Cerebellar nuclear complex (tissue), 1 donor: ENCODE measurements at places on chromosomes 6 and 20.
A peak's percentile ranks its signal among the peaks of the same experiment; 100 is the strongest.

- DNase-seq = no peak
These were observed 520.2 kb downstream of the DOK5 start for GRCh38 chr20:54995553-54995952.

DNA sequence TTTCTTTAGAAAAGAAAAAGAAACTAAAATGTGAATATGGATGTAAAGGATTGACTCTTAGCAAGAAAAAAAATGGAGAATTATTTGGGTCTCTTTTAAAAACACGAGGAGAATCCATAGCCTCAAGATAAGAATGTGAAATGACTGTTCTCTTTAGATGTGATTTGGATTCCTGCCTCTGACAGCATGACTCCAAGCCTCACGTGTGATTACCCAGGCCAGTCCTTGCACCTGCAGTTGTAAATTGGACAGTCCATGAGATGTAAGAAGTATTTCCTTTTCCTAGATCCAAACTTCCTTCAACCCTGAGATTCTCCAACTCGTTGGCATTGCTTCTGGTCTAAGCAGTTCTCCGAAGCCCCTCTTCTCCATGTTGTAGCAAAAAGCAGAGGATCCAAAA is 31.9 kb downstream of the SLC2A12 start:
- DNase-seq = no peak

GRCh38 chr6:219641-220198 is 72.6 kb upstream of the DUSP22 start:
- no peak for DNase-seq

- DNase-seq = no peak
These were observed 61.1 kb downstream of the SLC2A10 start for GRCh38 chr20:46770330-46771194.

- no peak for DNase-seq
These were observed 329.0 kb downstream of the ESR1 start for GRCh38 chr6:152136449-152136825.

- no peak for DNase-seq
These were observed at the start of gene EYS for GRCh38 chr6:65707126-65707826. Gene EYS (minus strand): TSS chr6:65707226. CDS start chr6:65495410, 211,816 bp downstream.

DNA sequence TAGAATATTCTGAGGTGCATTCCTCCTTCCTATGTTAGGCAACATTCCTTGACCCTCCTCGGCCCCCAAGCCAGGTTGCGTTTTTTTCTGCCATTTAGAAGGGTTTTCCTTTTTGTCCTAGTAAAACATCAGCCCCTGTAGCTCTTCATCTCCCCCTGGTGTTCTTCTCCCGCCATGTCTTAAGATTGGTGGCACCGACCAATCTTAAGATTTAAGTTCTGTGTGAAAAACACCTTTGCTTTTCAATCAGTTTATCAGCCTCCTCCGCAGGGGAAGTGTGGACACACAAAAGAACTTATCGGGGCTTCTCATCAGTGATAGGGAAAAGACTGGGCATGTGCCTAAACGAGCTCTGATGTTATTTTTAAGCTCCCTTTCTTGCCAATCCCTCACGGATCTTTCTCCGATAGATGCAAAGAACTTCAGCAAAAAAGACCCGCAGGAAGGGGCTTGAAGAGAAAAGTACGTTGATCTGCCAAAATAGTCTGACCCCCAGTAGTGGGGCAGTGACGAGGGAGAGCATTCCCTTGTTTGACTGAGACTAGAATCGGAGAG is 719 bp upstream of the EDN1 start:
- no peak for DNase-seq

GRCh38 chr6:38543022-38543421 is 96.7 kb downstream of the BTBD9 start:
- no peak for DNase-seq

DNA sequence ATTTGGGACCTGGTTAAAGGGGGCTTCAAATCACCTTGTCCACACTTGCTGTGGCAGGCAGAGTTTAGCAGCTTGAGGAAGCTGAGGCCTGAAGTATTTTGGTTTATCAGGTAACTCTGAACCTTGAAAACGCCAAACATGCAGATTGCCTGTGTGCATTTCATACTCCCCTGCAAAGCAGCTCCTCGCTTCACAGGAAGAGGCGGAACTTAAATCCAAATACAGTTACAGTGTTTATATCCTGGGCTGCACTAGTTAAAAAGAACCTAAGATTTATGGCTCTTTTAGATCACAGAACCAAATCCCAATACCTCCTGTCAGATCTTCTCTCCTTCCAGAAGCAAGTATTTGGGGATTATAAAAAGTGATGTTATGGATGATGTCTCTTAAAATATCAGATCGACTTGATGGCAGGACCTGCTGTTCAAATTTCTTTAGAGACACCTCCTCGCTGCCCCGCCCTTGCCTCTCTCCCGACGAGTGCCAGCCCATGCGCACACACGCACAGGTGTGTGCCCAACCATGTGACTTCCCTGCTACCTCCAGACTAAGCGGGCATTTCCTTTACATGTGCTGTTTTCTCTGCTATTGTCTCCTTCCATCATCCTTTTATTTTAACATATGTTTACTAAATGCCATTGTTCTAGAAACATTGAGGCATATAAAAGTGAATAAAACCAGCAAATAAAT is 224.6 kb upstream of the FOXQ1 start:
- DNase-seq = no peak

DNA sequence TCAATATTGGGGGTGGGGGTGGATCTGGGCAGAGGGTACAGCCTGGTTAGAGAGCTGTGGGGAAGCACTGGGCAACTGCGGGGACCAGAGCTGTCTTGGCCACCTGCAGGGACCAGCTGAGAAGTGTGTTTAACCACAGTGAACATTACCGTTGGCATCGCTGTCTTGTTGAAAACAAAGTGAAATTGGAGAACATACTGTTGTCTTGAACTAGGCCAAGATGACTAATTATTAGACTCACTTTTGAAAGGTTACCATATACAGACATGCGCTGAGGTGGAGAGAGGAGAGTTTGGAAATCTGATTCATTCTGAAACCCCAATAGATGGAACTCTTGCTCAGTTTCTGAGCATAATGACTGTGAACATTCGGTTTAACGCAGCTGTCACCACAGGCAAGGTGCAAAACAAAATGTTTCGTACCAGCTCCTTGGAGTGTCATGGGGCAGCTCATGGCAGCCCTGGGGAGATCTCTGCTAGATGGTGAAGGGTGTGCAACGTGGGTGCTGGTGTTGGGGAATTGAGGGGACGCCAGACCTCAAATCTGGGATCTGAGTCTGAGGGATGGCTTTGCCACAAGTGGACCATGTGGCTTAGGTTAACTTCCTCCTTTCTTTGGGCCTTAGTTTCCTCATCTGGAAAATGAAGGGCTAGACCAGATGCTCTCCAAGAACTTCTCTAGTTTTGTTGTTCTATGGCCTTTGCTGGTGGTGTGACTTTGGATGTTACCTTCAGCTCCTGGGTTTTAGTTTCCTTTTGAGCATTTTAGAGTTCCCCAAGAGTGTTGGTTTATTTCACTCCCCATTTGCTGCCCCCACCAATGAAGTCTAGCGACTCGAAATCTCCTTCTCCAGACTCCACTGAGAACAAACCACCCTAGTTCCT is 24.6 kb upstream of the GTSF1L start:
- no peak for DNase-seq

DNA sequence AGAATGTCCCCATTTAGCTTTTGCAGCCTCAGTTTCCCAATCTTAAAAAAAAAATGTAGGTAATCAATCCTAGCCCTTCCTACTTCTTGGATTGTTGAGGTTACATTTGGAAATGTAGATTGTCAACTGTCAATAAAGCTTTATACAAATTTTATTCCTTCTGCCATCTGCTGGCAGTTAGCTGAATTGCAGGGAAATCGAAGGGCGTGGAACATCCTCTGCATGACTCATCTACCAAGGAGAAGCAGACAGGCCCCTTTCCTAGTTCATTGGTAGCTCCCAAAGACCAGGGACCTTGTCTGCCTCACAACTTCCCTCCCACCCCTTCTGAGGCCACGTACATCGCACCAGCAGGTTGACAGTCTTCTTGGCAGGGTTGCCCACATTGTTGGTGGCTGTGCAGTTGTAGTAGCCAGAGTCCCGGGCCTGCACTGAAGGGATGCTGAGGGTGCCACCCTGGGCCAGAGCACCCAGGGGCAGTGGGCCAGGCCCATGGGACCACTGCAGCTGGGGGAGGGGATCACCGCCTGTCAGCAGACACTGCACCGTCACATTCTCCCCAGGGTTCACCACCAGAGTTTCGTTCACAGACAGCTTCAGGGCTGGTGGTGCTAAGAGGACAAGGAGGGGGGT is 43.6 kb downstream of the MDGA1 start:
- DNase-seq = no peak

- DNase-seq = no peak
These were observed 6.9 kb downstream of the BLOC1S5 start for GRCh38 chr6:8057263-8057662.

- DNase-seq = no peak
These were observed 60.2 kb upstream of the RALY start for GRCh38 chr20:33933469-33933909.

- peak; percentile 59 for DNase-seq
These were observed 57.9 kb downstream of the TRIM38 start for GRCh38 chr6:26020329-26021000.

- DNase-seq = no peak
These were observed 71.3 kb upstream of the SLC2A12 start for GRCh38 chr6:134123666-134124208.

DNA sequence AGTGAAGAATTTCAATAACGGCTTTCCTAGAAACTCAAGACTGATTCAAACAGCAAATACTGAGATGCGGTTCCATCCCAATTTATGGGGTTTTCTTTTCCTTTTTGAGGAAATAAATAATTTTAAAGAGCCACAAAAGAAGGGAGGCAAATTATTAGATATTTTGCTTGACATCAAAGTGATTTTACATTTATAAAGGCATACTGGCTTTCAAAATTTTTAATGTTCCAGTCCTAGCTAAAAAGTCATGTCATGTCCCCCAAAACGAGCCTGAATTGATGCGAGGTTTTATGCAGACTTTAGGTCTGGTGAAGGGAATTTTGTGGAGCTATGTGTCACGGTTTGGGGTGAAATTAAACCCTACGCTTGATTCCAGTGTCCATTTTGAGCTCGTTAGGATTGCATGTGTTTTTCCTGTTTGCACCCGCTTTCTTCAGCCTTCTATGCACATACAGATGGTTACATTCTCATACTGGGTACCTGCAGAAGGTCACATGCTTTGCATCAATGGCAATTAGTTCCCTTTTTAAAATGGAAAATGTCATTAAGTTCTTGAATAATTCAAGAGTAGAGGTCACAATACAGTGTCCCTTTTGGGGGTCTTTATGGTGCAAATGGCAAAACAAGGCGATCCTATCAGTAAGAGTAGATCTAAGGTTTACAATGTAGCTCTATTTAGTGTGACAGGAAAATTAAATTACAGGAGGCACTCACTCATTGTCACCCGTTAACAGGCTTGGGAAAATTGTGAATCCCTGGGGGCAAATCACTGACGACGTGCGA is 17.3 kb downstream of the FOXA2 start:
- no peak for DNase-seq

DNA sequence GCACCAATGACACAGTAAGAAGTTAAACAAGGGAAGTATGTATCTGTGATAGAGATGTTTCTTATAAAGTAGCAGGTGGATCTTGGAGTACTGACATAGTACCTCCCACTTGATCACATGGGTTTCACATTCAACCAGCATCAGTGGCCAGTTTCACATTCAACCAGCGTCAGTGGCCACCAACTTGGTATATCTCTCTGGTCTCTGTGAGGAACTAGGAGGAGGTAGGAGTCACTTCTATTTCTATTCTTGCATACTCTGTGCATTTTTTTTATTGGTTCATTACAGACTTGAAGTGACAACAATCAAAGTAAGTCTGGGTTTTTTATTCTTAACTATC is 200.3 kb upstream of the SIM1 start:
- no peak for DNase-seq

DNA sequence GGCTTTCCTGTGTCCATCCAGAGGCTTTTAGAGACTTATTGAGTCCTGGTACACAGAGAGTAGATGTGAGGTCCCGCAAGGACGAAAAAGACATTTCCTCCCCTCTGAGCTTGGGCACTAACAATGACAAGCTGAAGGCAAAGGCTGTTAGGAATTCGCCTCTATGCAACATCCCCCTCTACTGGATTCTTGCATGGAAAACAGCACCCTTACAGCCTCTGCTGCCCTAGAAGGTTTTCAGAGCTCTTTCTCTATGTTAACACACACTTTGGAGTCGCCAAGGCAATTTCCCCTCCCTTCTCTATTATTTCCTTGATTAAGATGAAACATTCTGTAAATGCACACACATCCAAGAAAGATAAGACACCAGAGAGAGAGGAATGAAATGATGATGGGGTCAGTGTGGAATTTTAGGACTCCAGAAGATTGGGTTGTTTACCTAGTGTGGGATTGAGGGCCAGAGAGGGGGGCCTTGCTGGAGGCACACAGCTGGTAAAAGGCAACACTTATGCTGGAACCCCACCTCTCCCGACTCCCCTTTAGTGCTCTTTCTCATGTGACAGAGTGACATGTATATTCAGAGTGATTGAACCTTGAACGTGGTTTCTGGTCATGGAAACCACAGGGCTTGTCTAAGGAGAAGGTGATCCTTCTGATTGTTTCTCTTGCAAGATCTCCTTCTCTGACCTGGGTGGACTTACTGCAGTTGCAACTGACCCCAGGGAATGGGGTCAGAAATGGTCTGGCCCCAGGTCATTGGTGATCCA is 300.7 kb downstream of the CLIC5 start:
- DNase-seq = no peak

- no peak for DNase-seq
These were observed 200.3 kb downstream of the DLL1 start for GRCh38 chr6:170090561-170090960.

DNA sequence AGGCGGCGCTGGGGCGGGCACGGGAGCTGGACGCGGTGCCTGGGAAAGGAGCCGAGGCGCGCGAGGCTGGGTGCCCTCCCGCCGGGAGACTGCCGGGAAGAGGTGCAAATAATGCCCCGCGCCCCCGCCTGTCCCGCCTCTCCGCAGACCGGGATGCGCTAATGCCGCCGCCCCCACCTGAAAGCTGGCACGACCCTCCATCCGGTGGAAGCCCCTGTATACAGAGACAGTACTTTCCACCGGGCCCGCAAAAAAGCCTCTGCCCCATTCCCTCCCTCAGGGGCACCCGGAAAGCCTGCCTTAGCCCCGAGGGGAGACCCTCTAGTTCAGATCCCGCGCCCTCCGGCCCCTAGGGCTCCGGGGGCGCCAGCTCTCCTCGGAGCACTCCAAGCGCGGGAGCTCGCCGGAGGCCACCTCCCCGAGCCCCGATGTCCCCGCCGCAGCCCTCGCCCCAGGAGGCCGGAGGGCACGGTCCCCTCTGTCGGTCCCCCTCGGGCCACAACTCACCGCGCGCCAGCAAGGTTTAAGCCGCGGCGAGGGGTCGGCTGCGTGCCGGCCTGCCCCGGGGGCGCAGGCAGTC is 1.2 kb downstream of the GRM4 start:
- no peak for DNase-seq
